AG10803 (cell line): ENCODE measurements at places on chromosomes 7 and 10.

DNA sequence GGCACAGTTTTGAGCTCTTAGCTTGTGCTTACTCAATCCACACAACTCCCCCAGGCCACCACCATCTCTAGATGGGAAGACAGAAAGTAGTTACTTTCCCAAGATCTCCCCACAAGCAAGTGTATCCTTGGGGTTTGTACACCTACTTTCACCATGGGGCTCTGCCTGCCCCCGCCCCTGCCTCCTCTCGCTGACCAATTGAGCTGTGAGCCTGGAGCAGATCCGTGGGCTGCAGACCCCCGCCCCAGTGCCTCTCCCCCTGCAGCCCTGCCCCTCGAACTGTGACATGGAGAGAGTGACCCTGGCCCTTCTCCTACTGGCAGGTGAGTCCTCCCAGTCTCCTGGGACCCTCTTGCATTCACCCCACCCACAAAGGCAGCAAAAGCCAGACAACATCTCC is 2.0 kb downstream of the FXYD4 start:
- no peak for DNase-seq

DNA sequence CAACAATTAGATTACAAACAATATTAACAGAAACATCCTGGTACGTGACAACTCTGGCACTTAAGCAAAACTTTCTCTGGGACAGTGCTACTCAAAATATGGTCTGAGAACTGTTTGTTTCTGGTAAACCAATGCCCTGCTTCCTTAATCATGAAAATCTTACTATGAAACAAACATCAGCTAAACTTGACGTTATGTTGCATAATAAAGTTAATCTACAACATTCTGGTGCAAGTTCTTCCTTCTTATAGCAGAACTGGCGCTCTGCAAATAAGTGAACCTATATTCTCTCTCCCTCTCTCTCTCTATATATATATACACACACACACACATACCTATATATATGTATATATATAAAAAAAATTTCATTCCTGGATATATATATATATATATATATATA is 7.8 kb downstream of the C7orf33 start:
- DNase-seq = no peak

GRCh38 chr7:83655951-83656556 is 7.1 kb upstream of the SEMA3E start:
- DNase-seq = peak; percentile 52

DNA sequence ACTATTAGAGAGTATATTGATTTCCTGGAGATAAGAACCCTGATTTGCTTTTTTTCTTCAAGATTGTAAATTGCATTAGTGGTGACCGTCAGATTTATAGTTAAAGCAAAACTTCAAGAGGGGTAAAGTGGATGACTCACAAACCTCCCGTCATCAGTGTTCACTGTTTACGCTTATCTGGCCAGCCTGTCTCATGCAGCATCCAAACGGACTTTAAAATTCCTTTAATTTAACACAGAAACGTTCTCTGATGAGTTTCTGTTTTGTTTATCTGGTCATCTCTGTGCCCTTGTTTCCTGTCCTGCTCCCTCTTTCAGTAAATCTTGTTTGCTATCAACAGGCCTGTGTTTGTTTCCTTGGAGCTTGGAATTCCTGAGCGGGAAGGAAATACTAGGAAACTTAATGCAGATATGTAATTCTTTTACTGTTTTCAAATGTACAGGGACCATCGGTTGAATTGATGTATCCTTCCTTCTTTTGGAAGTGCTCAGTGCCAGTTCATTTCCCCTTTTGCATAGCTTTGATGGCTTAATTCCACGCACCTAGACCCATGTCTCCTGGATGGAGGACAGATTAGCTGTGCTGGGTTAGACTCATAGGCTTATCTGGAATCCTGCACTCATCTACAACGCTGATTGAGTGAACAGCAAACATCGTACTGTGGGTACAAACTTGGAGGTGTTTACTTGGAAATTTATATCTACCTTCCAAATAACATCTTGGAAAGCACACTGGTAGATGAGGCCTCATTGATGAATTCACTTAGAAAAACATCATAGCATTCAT is 21.3 kb downstream of the PTPRE start:
- DNase-seq = peak; percentile 38

DNA sequence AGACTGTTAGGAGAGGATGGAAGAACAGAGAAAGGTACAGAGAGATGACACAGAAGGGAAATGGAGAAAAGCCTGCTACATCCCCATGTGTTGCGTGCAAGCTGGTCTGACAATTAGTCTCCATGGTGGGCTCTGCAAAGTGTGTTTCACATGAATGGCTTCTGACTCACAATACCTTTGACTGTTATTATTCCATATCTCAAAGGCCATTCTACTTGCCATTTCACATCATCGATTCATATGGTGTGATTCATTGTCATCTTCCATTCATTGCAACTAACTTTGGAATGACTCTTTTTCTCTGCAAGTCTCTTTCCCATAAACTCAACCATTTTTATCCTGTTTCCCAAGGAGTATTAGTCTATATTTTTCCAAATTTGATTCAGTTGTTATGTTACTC is 208.9 kb upstream of the INHBA start:
- DNase-seq = peak; percentile 85

DNA sequence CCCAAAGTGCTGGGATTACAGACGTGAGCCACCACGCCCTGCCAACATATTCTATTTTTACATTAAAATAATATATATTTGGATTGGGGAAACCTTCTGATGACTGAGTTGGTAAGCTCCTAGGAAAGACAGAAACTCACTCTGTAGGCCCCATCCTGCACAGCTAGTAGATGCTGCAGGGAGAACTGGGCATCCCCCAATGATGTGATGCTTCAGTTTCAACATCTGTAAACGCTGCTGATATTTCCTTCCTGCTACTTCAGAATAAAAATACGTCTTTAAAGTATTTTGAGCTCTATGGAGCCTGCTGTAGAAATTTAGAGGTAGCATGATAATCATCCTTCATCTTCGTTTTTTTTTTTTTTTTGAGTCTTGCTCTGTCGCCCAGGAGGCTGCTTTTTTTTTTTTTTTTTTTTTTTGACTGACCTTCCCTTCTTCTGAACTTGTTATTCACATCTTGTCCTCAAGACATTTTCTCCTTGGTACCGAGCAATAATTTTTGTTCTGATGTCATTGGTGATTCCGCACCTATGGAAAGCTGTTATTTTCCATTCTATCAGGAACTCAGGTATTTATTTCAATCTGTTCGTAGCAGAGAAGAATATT is 21.8 kb upstream of the INPP5F start:
- no peak for DNase-seq

GRCh38 chr7:157929671-157930070 is 592.9 kb downstream of the DNAJB6 start:
- no peak for DNase-seq

DNA sequence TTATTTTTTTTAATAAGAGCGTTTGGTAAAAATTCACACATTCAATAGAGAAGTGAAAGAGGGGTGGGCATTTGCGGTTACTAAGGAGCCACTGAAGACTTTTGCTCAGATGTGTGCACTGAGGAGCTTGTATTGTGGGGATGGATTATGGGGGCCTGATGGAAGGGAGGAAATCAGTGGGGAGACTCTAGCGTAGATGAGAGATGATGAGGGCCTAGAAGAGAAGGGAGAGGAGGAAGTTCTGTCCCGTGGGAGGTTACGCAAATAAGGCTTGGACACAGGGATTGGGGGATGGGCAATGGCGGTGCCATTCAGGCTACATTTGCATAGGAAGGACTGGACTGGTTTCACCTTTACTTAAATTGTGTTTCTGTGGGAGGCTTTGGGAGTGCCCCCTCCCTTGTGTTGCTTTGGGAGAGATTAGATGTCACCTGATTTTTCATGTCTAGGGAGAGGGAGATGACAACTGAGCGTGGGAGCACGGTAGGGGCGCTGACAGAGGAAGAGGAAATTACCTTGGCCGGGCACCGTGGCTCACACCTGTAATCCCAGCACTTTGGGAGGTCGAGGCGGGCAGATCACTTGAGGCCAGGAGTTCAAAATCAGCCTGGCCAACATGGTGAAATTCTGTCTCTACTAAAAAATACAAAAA is 2.2 kb upstream of the HIP1 start:
- DNase-seq = no peak

DNA sequence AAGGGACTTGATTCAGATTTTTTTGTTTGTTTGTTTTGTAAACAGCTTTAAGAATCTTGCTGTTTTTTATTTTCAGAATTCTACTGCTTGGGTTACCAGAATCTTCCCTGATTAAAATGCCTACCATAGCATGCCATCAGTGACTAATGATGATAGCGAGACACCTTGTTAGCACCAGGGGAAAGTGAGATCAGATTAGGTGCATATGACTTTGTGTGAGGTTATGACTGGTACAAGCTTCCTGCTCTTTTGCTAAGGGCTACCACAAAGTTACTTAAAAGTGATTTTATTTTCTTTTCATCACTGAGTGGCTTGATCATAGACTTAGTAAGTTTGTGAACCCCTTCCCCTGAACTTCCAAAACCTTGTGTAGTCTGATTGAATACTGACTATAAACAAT is 93.5 kb downstream of the SND1 start:
- DNase-seq = no peak

DNA sequence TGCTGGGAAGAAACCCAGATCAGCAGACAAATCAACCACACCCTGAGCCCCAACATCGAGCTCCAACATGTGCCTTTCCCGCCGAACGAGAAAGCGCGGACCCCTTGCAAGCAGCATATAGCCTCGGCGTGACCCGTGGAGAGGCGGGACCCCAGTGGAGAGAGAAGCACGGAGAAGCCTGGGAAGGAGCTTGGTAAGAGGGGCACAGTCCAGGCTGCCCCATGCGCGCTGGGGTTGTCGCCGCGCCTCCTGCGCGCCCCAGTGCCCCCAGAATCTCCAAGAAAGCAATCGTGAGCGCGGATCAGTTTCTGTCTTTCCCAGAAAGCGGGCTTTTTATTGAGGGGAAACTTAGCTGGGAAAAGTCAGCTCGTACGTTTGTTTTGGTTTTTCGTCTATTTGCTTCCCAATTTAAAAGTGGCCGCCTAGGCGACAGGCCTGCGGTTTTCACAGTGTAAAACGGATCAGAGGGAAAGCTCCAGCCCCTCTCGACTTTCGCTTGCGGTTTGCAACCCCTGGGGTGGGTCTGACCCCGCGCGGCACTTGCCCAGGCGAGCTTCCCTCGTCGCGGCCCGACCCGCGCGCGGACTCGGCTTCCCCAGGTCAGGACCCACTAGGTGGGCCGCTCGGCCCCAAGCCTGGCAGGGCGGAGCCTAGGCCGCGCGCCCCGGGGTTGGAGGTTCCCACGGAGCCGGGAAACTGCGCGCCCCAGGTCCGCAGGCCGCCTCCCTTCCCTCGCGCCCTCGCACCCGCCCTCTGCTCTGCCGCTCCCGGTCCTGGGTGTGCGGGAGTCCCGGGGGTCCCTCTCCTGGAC is 31.1 kb downstream of the SKIDA1 start:
- peak; percentile 28 for DNase-seq

DNA sequence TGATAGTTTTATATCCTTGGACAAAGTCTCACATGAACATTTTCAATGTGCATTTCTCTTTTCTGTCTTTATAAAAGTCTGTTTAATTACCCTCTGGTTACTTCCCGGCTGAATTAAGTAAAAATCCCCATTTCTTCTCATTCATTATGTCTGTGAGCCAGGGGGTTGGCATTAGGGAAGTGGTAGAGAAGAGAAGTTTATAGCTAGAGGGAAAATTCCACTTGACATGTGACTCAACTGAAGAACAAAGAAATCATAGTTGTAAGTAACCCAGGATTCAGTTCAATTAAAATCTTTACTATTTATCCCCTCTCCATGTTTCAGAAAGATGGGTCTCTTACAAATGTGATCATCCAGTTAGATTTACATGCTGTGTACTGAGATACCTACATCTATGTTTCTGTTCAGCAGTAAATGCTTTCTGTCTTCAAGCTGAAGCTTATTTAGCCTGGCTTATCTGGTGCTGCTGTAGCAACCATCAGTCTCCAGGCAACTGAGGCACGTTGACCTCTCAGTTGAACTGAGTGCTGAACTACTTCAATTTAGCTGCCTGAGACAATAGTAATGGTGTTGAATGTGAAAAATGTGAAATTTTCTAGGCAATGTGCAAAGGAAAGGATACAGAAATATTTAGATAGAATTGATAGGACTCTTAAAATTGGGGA is 181.6 kb downstream of the MLLT10 start:
- DNase-seq = peak; percentile 30

GRCh38 chr7:14685167-14685566 is 217.4 kb downstream of the DGKB start:
- peak; percentile 0 for DNase-seq

- DNase-seq = no peak
Observed at GRCh38 chr10:33801705-33802104, 467.2 kb upstream of the NRP1 start.

- peak; percentile 48 for DNase-seq
Observed at GRCh38 chr7:115274-115911, 77.0 kb upstream of the FAM20C start.

GRCh38 chr10:24650669-24651391 is 72.9 kb downstream of the ARHGAP21 start:
- DNase-seq = no peak

DNA sequence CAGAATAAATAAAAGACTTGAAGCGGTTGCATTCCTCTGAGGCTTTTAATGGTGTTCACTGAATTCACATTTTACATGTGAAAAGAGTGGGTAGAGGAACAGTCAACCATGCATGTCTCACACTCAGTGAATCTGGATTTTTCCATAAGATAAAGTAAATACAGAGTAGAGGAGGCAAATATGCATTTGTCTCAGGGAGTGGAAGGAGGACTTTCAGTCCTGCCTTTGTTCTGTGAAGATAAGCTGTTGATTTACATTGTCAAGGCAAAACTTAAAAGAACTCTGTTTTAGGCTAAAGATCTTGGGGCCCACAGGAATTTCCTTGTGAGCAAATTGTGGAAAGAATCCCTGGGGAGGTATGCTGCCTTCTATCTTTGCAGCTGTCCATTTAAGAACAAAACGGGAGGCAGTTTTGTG is 825.3 kb upstream of the MBL2 start:
- DNase-seq = no peak

GRCh38 chr7:151115836-151116418 is 29.7 kb downstream of the AGAP3 start:
- no peak for DNase-seq

GRCh38 chr10:101859530-101859929 is 15.9 kb upstream of the KCNIP2 start:
- no peak for DNase-seq

DNA sequence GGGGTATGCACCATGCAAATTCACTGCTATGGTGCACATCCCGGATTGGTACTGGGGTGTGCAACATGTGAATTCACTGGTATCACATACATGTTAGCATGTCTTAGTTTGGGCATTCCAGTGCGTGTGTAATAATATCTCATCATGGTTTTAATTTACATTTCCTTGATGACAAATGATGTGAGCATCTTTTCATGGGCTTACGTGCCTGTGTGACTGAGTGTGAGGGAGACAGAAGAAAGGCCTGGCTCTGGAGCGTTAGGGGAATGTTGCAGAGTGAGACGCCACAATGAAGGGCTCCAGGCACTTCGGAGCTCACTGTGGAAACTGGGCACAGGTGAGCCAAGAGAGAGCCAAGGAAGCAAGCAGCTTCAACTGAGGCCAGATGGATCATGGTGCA is 162.6 kb downstream of the UBE2H start:
- peak; percentile 30 for DNase-seq
